NAMALWA (cell line): ENCODE measurements at places on chromosomes 11 and 22.

- no peak for DNase-seq
These were observed 11.7 kb upstream of the SORL1-AS1 start for GRCh38 chr11:121464352-121464946.

GRCh38 chr11:46710821-46711269 lies 8.2 kb upstream of the F2 start:
- DNase-seq = no peak

- DNase-seq = peak; percentile 56
These were observed 1.2 kb downstream of the DYNC2H1 start for GRCh38 chr11:103110391-103110790.

- DNase-seq = no peak
These were observed 12.6 kb upstream of the UPB1 start for GRCh38 chr22:24482575-24482974.

DNA sequence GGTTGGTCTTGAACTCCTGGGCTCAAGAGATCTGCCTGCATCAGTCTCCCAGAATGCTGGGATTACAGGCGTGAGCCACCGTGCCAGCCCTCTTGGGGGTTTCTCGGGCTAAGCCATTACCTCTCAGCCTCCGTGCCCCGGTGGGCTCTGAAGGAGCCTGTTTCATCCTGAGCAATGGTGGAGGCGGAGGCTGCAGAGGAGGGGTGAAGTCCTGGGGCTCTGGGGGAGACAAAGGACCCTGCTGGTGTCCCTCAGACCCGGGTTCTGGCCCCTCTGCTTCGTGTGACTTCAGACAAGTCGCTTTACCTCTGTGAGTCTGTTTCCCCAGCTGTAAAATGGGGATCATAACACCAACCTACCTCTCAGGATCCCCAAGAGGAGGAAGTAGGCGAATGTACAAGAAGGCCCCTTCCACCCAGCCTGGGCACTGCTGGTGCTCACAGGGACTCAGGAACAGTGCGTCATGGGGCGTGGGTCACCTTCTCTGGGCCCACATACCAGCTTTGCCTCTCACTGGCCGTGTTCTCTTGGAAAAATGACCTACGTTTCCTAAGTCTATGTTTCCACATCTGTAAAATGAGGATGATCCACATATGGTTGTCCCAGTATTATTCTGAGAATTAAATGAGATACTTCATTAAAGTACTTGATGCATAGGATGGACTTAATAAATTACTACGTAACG lies 36.8 kb downstream of the RIBC2 start:
- no peak for DNase-seq

DNA sequence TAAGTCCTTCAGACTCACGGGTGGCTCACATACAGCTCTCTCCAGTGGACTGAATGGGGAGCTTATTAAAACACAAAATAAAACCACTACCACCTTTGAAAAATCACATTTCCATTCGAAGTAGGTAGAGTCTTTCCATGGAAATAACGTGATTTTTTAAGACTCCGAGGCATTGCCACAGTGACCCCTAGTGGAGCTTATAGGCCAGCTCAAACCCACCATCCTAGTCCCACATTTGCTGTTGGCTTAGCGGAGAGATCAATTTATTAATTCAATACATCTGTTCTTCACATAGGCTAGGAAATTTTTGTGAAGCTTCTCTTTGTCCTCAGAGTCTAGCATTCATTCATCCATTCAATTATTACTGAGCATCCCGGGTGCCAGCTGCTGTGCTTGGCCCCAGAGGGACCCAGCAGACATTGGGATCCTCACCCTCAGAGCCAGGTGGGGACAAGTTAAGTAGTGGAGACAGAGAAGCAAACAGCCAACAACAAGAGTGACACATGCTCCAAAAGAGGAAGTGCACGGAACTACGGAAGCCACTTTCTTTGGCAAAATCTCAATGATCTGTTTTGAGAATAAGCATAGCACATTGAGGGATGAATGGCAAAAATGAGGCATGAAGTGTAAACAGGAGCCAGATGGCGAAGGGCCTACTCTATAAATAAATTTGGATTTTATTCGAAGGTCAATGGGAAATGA lies 10.2 kb upstream of the P4HA3 start:
- DNase-seq = peak; percentile 15

- no peak for DNase-seq
These were observed 114.0 kb downstream of the ABTB2 start for GRCh38 chr11:34243600-34244464.

DNA sequence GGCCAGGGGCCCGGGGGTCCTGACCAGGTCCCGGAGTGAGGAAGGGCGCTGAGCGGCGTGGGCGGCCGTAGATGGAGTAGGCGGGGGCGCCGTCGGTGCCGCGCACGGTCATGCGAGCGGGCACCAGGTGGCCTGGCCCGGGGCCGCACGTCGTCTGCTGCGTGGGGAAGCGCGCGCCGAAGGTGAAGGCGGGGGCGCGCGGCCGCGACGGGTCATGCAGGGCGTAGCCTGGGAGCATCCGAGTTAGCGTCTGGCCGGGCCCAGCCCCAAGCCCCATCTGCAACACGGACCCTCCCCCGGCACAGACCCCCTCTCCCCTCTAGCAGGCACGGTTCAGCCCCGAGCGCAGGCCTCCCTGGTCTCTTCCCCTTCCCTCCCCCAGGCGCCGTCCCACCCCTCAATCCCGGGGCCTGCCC lies 1.7 kb upstream of the TYMP start:
- DNase-seq = peak; percentile 70

DNA sequence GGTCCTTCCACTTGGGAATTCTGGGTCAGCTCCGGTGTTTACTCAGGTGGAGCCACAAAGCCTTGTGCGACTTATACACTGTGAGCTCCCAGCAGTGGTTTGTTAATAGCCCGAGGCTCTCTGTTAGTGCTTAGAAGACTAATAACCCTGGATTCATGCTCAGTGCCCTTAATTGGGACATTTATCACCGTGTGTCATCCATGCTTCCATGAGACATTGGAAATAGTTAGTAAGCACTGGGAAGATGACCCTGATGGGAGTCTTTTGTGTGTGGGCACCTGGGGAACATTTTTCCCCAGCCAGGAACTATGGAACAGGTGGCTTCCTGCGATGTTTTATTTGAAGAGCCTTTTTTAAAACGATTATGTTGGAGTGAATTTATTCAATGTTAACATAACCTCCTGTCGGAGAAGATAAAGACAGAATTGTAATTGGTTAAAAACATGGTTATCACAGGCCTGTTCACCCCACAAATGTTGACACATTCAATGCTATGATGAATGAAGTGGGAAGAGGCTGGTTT lies 188.9 kb downstream of the MYO18B start:
- DNase-seq = no peak

- DNase-seq = no peak
These were observed 110.7 kb downstream of the EHF start for GRCh38 chr11:34731603-34732002.

GRCh38 chr11:8098361-8098760 lies 17.4 kb downstream of the TUB start:
- DNase-seq = no peak

DNA sequence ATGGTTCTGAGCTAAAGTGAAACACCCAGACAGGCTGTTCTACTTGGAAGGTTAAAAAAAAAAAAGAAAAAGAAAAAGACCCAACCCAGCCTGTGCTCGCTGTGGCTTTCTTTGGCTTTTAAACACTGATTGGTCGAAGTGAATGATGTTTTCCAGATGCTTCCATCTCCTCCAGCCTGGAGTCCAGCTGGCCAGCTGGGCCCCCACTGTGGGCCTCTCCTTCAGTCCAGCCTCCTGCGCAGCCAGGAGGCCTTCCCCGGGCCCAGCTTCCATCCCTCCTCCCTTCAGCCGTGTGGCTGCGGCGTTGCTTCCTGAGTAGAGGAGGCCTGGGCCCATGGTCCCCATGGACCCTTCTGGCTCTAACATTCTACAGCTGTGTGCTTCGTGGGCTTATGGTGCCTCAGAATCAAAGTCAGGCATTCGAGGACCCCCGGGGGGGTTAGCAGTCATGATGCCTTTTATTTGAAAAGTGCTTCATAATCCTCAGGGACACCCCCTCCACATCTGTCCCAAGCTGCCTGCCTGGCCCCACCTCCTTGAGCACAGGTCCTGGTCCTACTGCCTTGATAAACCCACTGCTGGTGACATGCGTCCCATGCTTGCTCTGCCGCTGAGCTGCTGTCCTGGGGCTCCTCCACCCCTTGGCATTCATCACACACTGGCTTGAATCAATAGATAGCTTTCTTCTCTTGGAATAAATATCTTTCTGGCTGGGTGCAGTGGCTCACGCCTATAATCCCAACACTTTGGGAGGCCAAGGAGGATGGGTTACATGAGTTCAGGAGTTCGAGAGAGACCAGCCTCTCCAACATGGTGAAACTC lies 42.2 kb upstream of the FBLN1 start:
- no peak for DNase-seq

DNA sequence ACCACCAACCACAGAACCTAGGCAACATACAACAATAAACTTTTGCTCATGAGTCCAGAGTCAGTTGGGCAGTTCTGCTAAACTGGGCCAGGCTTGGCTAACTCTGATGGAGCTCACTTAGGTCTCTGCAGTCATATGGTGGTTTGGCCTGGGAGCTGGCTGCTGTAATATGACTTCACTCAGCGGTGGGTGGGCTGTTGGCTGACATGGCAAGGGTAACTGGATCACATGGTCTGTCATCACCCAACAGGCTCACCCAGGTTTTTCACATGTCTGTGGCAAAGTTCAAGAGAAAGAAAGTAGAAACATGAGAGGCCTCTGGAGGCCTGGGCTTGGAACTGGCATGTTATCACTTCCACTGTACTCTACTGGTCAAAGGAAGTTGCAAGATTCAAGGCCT lies 43.2 kb upstream of the CLMP start:
- no peak for DNase-seq

DNA sequence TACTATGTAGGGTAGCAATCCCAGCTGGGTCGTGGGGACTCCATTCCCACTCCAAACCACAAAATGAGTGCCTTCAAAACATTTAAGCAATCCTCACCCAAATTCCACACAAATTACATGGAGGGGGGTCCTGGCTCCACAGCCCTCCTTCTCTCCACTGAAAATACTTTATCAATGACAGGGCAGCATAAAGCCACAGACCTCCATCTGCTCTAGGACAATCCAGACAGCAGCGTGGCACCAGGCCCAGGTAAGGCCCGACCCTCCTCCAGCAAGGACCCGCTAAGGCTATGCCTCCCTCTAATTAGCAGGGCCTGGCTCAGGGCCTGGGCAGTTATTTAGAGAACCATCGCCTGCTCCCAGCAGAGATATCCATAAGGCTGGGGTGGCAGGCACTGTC lies at the start of gene PANX3:
PANX3 (plus strand) TSS at position 365 of the 400 bp plus-strand sequence. CDS start 129 bp downstream, outside the sequence.
- DNase-seq = no peak

DNA sequence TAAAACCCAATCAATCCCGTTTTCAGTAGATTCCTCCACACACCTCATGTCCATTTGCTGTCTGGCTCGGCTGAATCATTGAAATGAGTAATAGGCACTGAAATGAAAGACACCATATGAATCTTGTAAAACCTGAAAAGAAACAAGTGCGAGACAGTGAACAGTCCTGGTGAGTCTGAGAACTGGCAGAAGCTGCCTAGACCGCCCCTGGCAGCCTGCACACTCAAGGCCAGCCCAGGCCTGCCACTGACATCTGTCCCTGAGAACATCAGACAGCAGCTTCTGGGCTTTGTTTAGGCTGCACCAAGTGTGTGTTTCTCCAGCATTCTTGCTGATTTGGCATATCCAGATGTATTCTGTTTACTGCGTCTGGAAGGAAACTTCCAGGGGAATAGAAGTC lies 44.8 kb downstream of the ENDOD1 start:
- no peak for DNase-seq

DNA sequence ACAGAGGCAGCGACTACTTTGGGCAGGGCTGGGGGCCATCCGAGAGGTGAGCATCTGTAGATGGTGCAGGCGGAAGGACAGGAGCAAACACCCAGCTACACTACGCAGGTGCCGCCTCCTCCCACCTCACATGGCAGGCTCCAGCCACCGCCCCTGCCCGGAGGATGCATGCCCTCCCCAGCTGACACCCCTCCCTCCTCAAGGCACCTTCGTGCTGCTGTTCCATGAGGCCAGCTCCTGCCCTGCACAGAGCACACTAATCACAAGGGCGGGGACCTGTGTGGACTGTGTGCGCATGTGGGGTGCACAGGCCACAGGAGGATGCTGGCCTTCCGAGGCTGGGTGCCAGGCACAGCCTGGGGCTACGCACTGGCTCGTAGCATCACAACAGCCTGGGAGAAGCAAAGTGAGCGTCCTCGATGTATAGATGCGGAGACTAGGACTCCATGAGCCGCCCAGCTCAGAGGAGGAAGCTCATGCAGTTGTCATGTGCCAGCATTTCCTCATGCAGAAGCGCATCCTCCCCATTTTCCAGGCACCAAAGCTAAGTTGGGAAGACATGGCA lies 32.8 kb upstream of the HMOX1 start:
- DNase-seq = no peak

GRCh38 chr11:196786-197731 lies 4.2 kb downstream of the SCGB1C1 start:
- no peak for DNase-seq

GRCh38 chr11:60871378-60872061 lies 4.2 kb downstream of the ZP1 start:
- no peak for DNase-seq

DNA sequence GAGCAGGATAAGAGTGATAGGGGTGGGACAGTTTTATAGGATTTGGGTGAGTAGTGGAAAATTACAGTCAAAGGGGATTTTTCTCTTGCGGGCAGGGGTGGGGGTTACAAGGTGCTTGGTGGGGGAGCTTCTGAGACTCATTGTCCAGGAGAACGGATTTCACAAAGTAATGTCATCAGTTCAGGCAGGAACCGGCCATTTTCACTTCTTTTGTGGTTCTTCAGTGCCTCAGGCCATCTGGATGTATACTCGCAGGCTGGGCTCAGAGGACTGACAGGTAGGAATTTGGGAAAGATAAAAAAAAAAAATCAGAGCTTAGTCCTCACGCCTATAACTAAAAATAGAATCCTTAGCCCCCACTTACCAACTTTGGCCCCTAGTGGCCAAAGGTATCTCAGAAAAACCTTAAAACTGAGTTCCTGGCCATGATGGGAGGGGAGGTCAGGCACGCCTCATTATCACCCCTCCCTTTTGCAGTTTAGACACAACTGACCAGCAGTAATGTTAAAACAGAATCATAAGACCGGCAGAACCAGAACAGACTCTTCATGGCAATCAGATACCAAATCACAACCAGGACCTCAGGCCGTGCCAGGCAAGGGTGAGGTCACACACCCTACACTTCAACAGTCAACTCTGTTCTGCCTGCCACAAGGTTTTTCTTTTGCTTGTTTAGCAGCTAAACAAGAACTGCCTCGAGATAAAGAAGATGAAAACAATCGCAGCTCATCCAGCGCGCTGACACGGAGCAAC lies 8.9 kb upstream of the APOBEC3G start:
- peak; percentile 29 for DNase-seq

GRCh38 chr22:43131773-43132501 lies 11.3 kb downstream of the MCAT start:
- DNase-seq = no peak

GRCh38 chr22:26921726-26922125 lies 264.3 kb downstream of the MIAT start:
- no peak for DNase-seq

GRCh38 chr11:6666302-6667183 lies 10.9 kb upstream of the DCHS1 start:
- no peak for DNase-seq

GRCh38 chr22:23315341-23315917 lies 135.1 kb downstream of the BCR start:
- peak; percentile 65 for DNase-seq

GRCh38 chr22:33851240-33851639 lies 69.0 kb downstream of the LARGE1 start:
- no peak for DNase-seq

GRCh38 chr11:134901955-134902918 lies 490.2 kb upstream of the B3GAT1 start:
- DNase-seq = no peak

GRCh38 chr11:119608201-119608600 lies 120.8 kb downstream of the NECTIN1 start:
- DNase-seq = no peak
